ENCODE measurements at places on chromosomes 13 and 19. TPM values are rescaled to one million over a fixed set of nuclear protein-coding genes. Genes with fewer than 3 reads are reported as not detected.

DNA sequence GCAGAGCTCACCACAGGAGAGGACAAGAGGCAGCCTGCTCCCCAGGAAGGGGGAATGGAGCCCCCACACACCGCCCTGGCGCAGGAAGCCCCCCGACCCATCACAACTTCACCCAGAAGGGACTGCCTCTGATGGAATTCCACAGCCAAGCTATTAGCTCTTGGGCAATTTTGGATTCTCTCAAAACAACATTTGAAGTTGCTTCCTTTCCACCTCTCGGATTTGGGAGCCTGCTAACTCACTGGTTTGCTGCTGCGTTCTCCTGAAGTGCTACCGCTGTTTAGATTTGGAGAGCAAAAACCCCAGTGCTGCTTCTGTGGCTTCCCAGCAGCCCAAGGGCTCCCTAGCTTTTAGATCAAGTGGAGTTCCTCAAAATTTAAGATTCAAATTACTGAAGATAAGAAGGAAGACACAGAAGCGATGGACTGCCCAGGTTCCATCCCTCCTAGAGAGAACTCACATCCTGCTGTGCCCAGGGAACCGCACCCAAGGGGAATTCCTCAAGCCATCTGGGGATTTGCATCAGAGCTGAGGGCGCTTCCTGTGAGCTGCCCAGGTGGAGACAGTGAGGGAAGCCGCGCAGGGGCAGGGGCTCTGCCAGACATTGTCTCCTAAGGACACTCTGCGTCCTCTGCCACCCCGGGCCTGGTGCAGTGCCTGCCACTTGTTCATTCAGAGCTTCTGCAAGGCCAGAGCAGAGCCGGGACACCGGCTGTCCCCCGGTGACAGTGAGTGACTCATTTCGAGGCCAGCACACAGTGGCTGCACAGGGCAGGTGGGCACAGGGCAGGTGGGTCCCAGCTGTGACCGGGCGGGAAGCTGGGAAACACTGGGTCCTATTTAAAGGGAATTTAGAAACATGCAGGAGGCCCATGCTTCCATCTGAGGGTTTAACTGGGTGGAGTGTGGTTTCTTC is 45.5 kb downstream of the COL4A1 start:
- no peaks in the 10 kb centered on the region for H3K4me1 ChIP-seq
- H3K4me3 ChIP-seq, result no peak overlapping the region
- H3K27me3 ChIP-seq, result peaks cover 16% of the 10 kb centered on the region
- H3K27ac ChIP-seq, result no peak overlapping the region

- H3K36me3 ChIP-seq, result no peaks in the 10 kb centered on the region
- no peak overlapping the region for H3K27ac ChIP-seq
These were observed 762.2 kb downstream of the EFNB2 start for GRCh38 chr13:105773241-105773640.

DNA sequence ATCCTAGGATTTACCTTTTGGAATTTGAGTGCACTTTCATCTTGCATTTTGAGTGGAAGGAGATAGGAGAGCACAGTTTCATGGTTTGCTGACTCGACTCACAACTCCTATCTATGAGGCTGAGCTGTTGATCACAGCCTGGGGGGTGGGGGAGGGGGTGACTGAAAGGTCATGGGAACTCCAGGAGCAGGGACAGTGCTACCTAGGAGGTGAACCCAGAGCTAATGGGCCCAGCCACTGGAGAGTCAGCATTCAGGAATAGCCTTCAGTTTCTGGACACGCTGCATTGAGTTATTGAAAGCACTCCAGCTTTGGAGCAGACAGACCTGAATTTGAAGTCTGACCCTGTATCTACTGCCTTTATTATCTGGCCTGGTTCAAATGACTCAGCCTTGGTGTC is 339.9 kb downstream of the SLC7A1 start:
- H3K4me3 ChIP-seq, result no peak overlapping the region
- DNase-seq, result no peak
- no peak overlapping the region for H3K27ac ChIP-seq
- H3K36me3 ChIP-seq, result no peaks in the 10 kb centered on the region

- H3K4me1 ChIP-seq, result no peaks in the 10 kb centered on the region
- no peak overlapping the region for H3K4me3 ChIP-seq
- DNase-seq, result peak; percentile 81
- no peak overlapping the region for H3K27ac ChIP-seq
- H3K27me3 ChIP-seq, result no peaks in the 10 kb centered on the region
These were observed 607.6 kb downstream of the FGF9 start for GRCh38 chr13:22278336-22278929.

- H3K4me3 ChIP-seq, result no peak overlapping the region
- peak overlapping the region; percentile 27 for H3K27ac ChIP-seq
- H3K4me1 ChIP-seq, result peaks cover 46% of the 10 kb centered on the region
- no peaks in the 10 kb centered on the region for H3K27me3 ChIP-seq
- H3K36me3 ChIP-seq, result peaks cover 40% of the 10 kb centered on the region
These were observed 39.3 kb upstream of the GPR183 start for GRCh38 chr13:99346335-99347042.

DNA sequence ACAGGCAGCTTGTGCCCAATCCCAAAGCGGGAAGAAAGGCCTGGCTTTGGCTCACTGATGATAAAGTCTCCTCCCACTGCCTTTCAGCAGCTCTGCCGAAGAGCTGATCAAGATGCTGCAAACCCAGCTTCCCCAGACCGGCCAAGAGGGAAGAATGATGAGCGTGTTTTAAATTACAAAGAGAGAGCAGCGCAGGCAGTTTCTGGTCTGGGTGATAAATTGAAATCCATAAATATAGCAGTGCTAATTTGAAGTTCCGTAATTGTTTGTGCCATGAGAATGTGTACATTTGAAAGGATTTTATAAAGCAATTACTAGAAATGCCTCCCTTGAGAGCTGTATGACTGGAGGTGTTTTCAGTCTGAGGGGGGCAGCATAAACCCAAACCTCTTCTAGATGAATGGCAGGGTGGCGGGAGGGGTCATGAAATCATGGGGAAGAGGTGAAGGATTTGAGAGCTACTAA is 171.8 kb downstream of the STK24 start:
- H3K4me3 ChIP-seq, result no peak overlapping the region
- H3K36me3 ChIP-seq, result no peaks in the 10 kb centered on the region
- H3K4me1 ChIP-seq, result no peaks in the 10 kb centered on the region
- no peak overlapping the region for H3K27ac ChIP-seq
- no peak for DNase-seq
- H3K27me3 ChIP-seq, result no peaks in the 10 kb centered on the region

DNA sequence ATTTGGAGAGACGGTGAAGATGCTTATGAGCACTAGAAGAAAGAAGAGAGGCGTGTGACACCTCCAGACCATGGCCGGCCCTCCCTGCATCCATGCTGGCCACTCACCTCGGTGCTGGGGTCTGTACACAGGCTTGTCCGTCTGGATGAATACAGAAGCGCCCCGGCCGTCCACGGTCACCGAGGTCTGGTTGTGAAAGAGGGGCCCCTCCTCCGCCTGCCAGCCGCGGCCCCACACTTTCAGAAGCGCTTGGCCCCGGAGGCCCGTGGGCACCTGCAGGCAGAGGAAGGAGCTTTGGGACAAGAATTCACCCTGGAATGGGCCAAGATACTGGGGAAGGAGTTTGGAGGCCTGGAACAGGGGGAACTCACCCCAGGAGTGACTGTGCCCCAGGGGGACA is 15.1 kb downstream of the CPAMD8 start:
- DNase-seq, result no peak
- H3K27me3 ChIP-seq, result peaks cover 9% of the 10 kb centered on the region
- H3K36me3 ChIP-seq, result no peaks in the 10 kb centered on the region
- H3K4me1 ChIP-seq, result peaks cover 4% of the 10 kb centered on the region

- H3K4me1 ChIP-seq, result peaks cover 19% of the 10 kb centered on the region
- no peaks in the 10 kb centered on the region for H3K27me3 ChIP-seq
- peaks cover 8% of the 10 kb centered on the region for H3K36me3 ChIP-seq
- H3K4me3 ChIP-seq, result no peak overlapping the region
- DNase-seq, result no peak
- no peak overlapping the region for H3K27ac ChIP-seq
These were observed 49.6 kb downstream of the ABCC4 start for GRCh38 chr13:95251641-95252040.

DNA sequence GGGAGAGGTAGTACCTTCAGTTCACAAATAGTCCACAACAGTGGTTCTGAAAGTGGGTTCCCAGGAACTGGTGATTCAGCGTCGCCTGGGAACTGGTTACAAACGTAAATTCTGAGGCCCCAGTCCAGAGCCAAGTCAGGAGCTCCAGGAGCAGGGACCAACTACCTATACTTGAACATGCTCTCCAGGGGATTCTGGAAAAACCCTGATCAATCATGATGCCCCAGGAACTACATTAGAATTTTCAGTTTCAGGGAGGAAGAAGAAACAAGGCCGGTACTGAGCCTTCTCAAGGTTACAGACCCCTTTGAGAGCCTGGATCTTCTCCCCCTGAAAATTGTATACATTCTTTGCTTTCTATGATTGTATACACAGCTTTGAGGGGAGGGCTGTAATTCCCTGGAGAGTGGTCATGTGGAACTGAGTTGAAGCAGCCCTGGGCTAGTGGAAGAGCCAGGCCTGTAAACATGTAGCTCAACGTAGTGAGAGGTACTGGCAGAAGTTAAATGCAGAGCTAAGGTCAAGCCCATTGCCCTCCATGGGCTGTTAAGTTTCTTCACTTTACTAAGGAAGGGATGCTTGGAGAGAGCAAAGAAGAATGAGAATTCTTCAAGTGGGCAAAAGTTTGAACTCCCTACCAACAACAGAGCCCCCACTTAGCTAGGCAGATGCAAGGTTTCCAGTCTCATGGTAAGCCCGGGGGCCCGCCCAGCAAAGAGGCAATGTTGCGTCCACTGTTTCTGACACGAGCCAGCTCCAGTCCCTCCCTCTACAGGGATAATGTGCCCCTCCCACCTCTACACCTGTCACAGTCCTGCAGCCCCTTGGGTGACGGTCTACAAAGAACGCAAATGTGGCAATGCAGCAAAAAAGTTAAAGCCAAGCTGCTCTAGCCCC is 17.0 kb downstream of the DOCK9 start:
- H3K36me3 ChIP-seq, result peaks cover 2% of the 10 kb centered on the region
- H3K27me3 ChIP-seq, result no peaks in the 10 kb centered on the region
- peaks cover 16% of the 10 kb centered on the region for H3K4me1 ChIP-seq
- DNase-seq, result no peak

- H3K4me3 ChIP-seq, result no peak overlapping the region
- H3K27ac ChIP-seq, result no peak overlapping the region
- H3K27me3 ChIP-seq, result peaks cover 5% of the 10 kb centered on the region
- DNase-seq, result no peak
- no peaks in the 10 kb centered on the region for H3K4me1 ChIP-seq
These were observed 141.3 kb downstream of the FGF9 start for GRCh38 chr13:21812192-21812626.

DNA sequence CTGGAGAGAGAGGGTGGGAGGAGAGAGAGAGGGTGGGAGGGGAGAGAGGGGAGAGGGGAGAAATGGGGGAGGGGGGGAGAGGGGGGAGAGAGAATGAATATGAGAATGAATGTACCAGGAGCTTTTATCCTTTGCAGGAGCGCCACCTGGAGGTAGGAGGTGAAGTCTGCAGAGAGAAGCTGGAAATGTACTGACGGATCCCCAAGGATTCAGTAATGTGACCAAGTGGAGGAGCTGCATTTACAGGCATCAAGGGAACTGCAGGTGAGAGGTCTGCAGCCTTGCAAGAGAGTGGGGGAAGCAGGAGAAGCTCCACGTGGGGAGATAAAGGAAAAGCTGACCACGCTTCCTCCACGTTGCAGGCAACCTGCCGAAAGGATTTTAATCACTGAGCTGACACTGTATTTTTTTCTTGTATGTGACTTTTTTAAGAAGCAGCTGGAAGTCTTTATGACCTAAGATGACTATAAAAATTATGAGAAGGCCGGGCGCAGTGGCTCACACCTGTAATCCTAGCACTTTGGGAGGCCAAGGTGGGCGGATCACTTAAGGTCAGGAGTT is 33.7 kb downstream of the VSTM1 start:
- H3K4me1 ChIP-seq, result no peaks in the 10 kb centered on the region
- H3K27ac ChIP-seq, result no peak overlapping the region
- H3K27me3 ChIP-seq, result peaks cover 23% of the 10 kb centered on the region
- H3K4me3 ChIP-seq, result no peak overlapping the region
- peak; percentile 71 for DNase-seq

GRCh38 chr19:53780506-53780905 is 43.6 kb downstream of the NLRP12 start:
- H3K4me3 ChIP-seq, result no peak overlapping the region
- peaks cover 5% of the 10 kb centered on the region for H3K27me3 ChIP-seq
- H3K27ac ChIP-seq, result no peak overlapping the region
- no peaks in the 10 kb centered on the region for H3K36me3 ChIP-seq
- DNase-seq, result no peak

DNA sequence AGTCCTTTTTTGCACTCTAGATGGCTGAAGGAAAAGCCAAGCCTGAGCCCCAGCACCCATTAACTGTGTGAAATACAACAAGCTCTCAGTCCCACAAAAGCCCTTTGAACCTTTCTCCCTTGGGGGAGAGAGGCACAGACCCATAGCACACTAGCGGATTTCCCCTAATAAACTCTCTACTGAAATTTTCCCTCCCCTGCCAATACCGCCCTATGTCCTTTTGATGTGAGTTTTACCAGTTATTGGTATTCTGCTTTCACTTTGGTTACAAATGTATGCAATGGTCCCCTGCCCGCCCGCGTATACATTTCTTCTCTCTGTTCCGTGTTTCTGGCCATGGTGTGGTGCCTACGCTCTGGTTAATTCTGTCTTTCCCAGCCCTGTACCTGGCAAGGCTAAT is 54.0 kb upstream of the MYO16 start:
- no peak for DNase-seq
- no peaks in the 10 kb centered on the region for H3K4me1 ChIP-seq
- peaks cover 1% of the 10 kb centered on the region for H3K27me3 ChIP-seq

DNA sequence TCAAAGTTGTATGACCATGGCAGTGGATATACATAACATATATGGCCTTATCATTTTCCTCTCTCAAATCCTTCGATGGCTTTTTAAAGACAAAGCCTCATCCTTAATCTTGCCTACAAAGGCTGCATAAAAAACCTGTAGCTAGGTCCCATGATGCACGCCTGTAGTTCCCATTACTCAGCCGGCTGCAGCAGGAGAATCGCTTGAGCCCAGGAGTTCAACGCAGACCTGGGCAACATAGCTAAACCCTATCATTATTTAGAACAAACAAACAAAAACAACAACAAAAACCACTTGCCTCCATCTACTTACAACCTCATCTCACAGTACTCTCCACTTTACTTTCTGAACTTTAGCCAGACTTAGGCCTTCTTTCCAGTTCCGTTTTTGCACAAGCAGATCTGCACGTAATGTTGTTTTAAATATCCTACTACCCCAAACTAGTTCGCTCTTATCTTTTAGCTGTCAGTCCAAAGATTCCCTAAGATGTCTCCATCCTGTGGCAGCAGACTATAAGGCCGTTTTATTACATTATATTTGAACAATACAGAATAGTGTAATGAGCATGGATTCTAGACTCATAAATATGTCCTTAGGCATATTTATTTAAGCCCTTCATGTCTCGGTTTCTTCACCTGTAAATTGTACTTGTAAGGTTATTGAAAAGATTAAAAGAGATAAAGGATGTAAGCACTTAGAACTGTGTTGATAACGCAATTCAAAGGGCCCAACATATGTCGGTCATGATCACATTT is 969 bp upstream of the POMP start:
- DNase-seq, result no peak
- H3K4me3 ChIP-seq, result peak overlapping the region; percentile 98
- peak overlapping the region; percentile 99 for H3K27ac ChIP-seq

Gene C19orf18
- 0.29 TPM for total RNA-seq

Gene KCNN1
- 1.7 TPM for total RNA-seq

Gene UPK1A
- 1.8 TPM for total RNA-seq

Gene CXCL17
- not detected for total RNA-seq

Gene LAMP1
- total RNA-seq, result 42.6 TPM

Gene GRIK5
- total RNA-seq, result 0.95 TPM

Gene MUC16
- not detected for total RNA-seq

Gene TNNI3
- not detected for total RNA-seq

Gene KLC3
- not detected for total RNA-seq

Gene ZNF699
- total RNA-seq, result 6.3 TPM

Gene SHISA7
- total RNA-seq, result not detected

Gene FXYD1
- 1.9 TPM for total RNA-seq

Data from activated CD8-positive, alpha-beta T cell treated with anti-CD3 and anti-CD28 coated beads for 36 hours (primary cell).